ENCODE measurements at places on chromosomes 4 and X.

GRCh38 chr4:87049508-87049907 is 114.7 kb downstream of the AFF1 start:
- H3K36me3 ChIP-seq: peaks cover 9% of the 10 kb centered on the region
- no peaks in the 10 kb centered on the region for H3K27me3 ChIP-seq
- no peak overlapping the region for H3K4me3 ChIP-seq
- H3K27ac ChIP-seq: peak overlapping the region; percentile 9
- DNase-seq: no peak

DNA sequence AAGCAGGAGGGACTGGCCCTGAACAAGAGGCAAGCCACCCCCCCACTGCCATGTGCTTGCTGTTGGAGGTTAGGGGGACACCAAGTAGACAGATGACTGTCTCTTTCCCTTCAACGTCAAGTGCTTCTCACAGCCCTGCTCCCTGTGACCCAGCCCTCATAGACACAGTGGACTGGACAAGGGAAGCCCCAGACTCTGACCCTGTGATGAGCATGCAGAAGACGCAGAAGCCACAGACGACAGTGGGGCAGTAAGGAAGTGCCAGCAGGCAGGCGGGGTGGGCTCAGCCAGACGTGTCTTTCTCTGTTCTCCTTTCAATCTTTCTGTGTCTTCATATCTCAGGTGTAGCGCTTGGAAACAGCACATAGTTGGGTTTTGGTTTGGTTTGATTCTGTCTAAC is 2.4 kb upstream of the L1CAM start:
- H3K36me3 ChIP-seq: no peaks in the 10 kb centered on the region
- no peaks in the 10 kb centered on the region for H3K27me3 ChIP-seq
- no peak for DNase-seq
- H3K27ac ChIP-seq: no peak overlapping the region

DNA sequence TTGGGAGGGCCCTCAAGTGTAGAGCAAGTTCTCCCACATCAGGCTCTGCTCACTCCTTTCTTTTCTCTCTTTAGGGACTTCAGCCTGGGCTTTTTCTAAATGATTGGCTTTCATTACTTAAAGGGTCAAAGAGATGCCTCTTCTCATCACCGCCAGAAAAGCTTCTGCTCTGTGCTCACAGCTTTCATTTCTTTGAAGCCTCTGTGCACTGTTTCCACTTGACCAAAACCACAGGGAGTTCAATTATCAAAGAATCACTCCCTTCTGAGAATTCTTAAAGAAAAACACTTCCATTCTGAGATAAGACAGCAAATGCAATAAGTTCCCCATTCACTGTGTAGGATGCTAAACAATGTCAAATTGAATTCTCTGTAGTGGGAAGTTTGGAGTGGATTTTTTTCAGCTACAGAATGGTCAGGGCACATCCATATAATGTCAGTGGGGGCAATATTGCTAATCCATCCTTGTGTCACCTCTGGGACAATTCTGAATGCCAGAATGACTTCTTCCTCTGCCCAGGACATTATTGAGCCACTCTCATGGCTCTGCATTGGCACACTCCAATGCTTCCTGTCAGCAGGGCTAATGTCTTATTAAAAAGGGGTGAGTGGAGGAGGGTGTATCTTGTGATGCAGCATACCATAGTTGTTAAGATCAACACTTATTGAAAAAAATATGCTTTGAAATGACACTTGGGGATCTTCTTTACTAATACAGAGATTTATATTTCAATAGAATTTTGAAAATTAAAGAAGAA is 217.6 kb downstream of the SNCA start:
- DNase-seq: no peak
- H3K4me3 ChIP-seq: peak overlapping the region; percentile 72
- peaks cover 8% of the 10 kb centered on the region for H3K4me1 ChIP-seq
- H3K36me3 ChIP-seq: no peaks in the 10 kb centered on the region
- H3K27ac ChIP-seq: peak overlapping the region; percentile 81

DNA sequence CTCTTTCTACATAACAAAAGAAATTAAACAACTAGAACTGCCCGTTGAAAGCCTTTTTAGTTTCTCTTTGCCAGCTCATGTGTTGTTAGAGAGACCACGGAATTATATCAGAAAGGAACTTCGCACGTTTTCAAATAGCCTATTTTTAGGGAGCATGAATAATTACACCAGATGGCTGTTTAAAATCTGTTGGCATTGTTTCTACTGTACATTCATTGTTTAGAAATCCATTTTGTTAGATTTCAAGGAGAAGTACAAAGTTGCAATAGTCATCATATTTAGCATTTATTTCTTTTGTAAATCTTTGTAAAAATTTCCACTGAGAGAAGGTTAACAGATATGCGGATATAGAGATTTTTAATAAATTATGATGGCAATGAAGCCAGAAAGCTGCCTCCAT is 403.0 kb upstream of the HS3ST1 start:
- H3K27ac ChIP-seq: no peak overlapping the region
- no peaks in the 10 kb centered on the region for H3K27me3 ChIP-seq
- H3K4me1 ChIP-seq: no peaks in the 10 kb centered on the region
- H3K36me3 ChIP-seq: no peaks in the 10 kb centered on the region

DNA sequence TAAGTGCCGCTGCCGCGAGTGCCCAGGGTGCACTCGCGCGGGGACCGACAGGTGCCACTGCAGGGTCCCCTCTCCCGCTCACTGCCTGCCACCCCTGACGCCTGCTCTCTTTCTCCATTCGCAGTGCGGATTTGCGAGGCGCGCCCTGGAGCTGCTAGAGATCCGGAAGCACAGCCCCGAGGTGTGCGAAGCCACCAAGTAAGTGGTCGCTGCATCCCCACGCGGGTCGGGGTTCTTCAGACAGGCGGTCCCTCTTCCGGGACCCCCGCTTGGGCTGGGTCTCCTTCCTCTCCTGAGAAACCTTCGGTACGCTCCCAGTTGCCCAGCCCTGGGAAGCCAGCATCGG is 547 bp downstream of the GUCY1A1 start:
- H3K36me3 ChIP-seq: peaks cover 3% of the 10 kb centered on the region
- peak overlapping the region; percentile 84 for H3K4me3 ChIP-seq
- DNase-seq: no peak

- peaks cover 8% of the 10 kb centered on the region for H3K4me1 ChIP-seq
- no peak overlapping the region for H3K4me3 ChIP-seq
- H3K27me3 ChIP-seq: no peaks in the 10 kb centered on the region
- no peak for DNase-seq
- no peak overlapping the region for H3K27ac ChIP-seq
These were observed 59.2 kb downstream of the PTPN13 start for GRCh38 chr4:86653237-86653865.

- no peak overlapping the region for H3K4me3 ChIP-seq
- no peaks in the 10 kb centered on the region for H3K36me3 ChIP-seq
- H3K4me1 ChIP-seq: no peaks in the 10 kb centered on the region
- no peak overlapping the region for H3K27ac ChIP-seq
These were observed 6.4 kb downstream of the AMOT start for GRCh38 chrX:112834031-112834845.

DNA sequence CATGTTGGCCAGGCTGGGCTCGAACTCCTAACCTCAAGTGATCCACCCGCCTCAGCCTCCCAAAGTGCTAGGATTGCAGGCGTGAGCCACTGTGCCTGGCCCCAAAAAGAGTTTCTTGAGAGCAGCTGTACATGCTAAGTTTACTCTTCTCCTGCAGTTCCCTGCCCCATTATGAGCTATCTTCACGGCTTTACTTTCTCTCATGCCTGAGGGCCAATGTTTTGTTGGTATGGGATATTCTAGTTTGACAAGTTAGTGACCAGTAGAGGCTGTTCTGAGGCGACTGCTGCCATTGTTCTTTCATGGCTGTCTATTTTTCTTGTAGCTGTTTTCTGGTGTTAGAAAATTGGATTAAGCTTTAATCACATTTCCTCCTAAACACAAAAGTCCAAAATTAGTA is 78.0 kb upstream of the STX18 start:
- H3K36me3 ChIP-seq: no peaks in the 10 kb centered on the region
- no peak overlapping the region for H3K27ac ChIP-seq
- DNase-seq: no peak
- no peaks in the 10 kb centered on the region for H3K4me1 ChIP-seq

DNA sequence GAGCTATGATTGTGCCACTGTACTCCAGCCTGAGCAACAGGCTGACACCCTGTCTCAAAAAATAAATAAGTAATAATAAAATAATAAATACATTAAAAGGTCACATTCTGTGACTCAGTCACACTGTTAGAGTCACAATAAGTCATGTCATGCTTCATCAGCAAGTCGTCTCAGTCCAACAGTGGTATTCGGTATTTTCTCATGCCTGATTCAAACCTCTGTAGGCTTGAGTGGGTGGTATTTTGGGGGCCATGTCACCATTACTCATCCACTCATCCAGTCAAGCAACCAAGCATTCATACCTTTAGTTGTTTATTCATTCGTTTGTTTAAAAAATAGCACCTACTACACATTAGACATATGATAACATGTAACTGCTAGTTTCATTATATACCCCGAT is 46.9 kb downstream of the SUPT20HL2 start:
- no peaks in the 10 kb centered on the region for H3K36me3 ChIP-seq
- no peak overlapping the region for H3K4me3 ChIP-seq
- H3K27ac ChIP-seq: no peak overlapping the region
- no peak for DNase-seq
- peaks cover 1% of the 10 kb centered on the region for H3K27me3 ChIP-seq

- no peak overlapping the region for H3K4me3 ChIP-seq
- peaks cover 7% of the 10 kb centered on the region for H3K27me3 ChIP-seq
- no peak overlapping the region for H3K27ac ChIP-seq
These were observed 45.8 kb downstream of the AREG start for GRCh38 chr4:74490736-74491135.

DNA sequence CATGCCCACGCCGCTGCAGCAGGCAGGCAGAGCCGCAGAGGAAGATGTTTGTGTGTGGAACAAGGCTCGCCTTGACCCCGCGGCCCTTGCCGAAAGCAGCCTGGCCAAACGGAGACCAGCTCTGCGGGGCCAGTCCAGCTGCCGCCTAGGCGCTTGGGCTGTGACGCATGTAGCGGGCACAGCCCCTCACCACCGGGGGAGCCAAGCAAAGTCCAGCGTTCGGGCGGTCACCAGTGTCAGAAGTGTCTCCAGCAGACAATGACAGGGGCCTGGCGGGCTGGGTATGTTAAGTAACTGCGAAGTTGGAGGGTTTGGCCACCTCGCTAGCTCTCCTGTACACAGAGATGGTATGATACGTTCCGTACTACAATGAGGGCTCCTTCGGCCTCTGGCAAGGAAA is 1.3 kb downstream of the AMER1 start:
- H3K36me3 ChIP-seq: no peaks in the 10 kb centered on the region
- H3K4me1 ChIP-seq: peaks cover 17% of the 10 kb centered on the region
- H3K4me3 ChIP-seq: peak overlapping the region; percentile 94
- H3K27me3 ChIP-seq: no peaks in the 10 kb centered on the region
- DNase-seq: no peak
- H3K27ac ChIP-seq: no peak overlapping the region

DNA sequence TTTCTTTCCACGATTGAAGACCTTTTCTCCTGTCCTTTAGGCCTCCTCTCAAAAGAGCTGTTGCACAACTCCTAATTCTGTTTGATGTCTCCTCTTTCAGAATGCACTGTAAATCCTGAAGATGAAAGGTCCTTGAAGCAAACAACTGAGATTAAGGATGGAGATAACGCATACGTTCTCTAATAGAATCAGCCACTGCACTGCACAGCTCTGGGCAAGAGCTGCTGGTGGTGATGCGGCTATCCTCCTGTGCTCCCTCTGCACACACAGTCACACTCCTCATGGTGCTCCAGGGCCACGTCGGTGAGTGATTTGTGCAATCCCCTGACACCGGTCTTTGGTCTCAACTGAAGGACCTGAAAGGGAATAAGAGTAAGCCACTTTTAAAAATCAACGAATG is 208.7 kb downstream of the PDGFC start:
- H3K4me3 ChIP-seq: no peak overlapping the region
- H3K27me3 ChIP-seq: no peaks in the 10 kb centered on the region
- H3K27ac ChIP-seq: no peak overlapping the region
- DNase-seq: no peak
- H3K4me1 ChIP-seq: no peaks in the 10 kb centered on the region

DNA sequence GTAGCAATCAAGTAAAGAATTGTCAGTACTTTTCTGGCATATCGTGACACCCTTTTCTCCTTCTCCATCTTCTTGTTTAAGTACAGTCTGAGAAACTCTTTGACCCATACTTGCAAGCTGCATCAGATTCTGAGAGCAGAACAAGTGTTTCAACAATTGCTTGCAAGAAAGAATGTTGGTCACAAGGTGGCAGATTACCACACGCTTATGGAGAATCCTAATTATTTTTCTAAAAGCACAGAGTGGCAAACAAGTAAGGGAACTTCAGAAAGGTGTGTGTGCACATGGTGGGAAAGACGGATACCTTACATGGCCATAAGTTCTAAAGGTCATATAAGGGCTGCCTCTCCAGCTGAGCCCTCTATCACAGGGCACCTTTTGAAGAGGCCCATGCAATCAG is 136.4 kb upstream of the FGF13 start:
- no peak for DNase-seq
- H3K4me1 ChIP-seq: no peaks in the 10 kb centered on the region
- no peaks in the 10 kb centered on the region for H3K36me3 ChIP-seq
- no peak overlapping the region for H3K27ac ChIP-seq
- H3K4me3 ChIP-seq: no peak overlapping the region
- no peaks in the 10 kb centered on the region for H3K27me3 ChIP-seq

DNA sequence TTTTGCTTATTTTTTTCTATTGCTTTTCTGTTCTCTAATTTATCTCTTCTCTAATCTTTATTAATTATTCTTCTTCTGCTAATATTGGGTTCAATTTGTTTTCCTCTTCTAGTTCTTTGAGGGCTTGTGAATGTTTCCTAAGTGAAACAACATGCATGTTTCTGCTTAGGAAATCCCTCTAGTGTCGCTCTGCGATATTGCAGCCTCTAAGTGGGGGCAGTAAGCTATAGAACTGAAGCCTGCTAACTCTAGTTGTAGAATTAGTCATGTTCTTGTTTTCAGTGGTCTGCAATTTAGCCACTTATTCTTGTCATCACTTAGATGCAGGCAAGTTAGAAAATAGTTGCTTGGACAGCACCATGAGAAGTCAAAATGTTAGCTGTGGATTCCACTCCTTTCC is 222.6 kb downstream of the SPIN4 start:
- H3K36me3 ChIP-seq: no peaks in the 10 kb centered on the region
- H3K4me3 ChIP-seq: no peak overlapping the region
- no peak for DNase-seq
- no peak overlapping the region for H3K27ac ChIP-seq

DNA sequence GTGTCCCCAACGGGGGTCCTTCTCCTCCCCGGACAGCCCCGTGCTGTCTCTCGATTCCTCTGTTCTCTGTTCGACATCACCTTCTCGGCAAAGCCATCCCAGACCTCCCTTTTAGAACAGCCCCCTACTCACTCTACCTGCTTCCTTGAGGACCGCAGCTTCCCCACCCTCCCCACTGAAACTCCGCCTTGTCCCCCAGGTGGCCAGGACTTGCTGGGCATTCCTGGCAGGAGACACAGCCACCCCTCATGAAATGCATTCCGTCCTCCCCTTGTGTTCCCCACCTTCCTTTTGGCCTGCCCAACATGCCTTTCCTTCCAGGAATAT is 34.8 kb upstream of the GPR78 start:
- no peak for DNase-seq
- no peaks in the 10 kb centered on the region for H3K36me3 ChIP-seq
- H3K4me1 ChIP-seq: no peaks in the 10 kb centered on the region
- no peak overlapping the region for H3K27ac ChIP-seq

GRCh38 chr4:110533940-110534339 is 58.0 kb downstream of the ENPEP start:
- H3K4me3 ChIP-seq: no peak overlapping the region
- peaks cover 2% of the 10 kb centered on the region for H3K36me3 ChIP-seq
- no peak for DNase-seq
- H3K4me1 ChIP-seq: no peaks in the 10 kb centered on the region

GRCh38 chrX:82333575-82333974 is 1131.7 kb downstream of the SH3BGRL start:
- no peaks in the 10 kb centered on the region for H3K36me3 ChIP-seq
- no peaks in the 10 kb centered on the region for H3K4me1 ChIP-seq
- H3K4me3 ChIP-seq: no peak overlapping the region
- DNase-seq: no peak
- no peak overlapping the region for H3K27ac ChIP-seq
